Activated CD8-positive, alpha-beta memory T cell treated with anti-CD3 and anti-CD28 coated beads, Interleukin-2, amount 10 ng/mL, durations not matched to agents 7 days and 5 days (primary cell): ENCODE measurements at places on chromosomes 11 and 22. TPM values are rescaled to one million over a fixed set of nuclear protein-coding genes. Genes with fewer than 3 reads are reported as not detected.

AQP11 gene
- 0.82 TPM for total RNA-seq

C11orf87 gene
- not detected for total RNA-seq

MAP6 gene
- 0.70 TPM for total RNA-seq

GRCh38 chr11:85989746-85990145, 79.1 kb downstream of the PICALM start:
- no peak for DNase-seq

DNA sequence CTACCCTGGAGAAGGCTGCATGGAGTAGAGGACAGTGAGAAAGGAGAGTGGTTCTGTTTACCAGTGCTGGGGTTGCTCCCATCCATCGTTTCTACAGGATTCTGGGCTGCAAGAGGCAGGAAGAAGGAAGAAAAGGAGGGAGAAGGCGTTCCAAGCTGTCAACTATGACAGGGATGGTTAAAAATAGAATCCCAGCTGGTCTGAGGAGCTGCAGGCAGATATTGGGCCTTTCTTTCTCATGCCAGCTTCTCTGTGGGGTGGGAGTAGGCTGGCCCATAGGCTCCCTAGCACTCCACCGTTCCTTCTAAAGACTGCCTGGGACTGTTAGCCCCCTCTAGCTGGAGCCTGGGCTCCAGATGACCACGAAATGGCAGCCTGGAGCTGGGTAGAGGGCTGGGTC, 13.6 kb downstream of the CCKBR start:
- no peak for DNase-seq

- no peak for DNase-seq
These were observed 3.1 kb upstream of the IGF2 start for GRCh38 chr11:2142300-2142759.

MS4A12 gene
- total RNA-seq: not detected

DNA sequence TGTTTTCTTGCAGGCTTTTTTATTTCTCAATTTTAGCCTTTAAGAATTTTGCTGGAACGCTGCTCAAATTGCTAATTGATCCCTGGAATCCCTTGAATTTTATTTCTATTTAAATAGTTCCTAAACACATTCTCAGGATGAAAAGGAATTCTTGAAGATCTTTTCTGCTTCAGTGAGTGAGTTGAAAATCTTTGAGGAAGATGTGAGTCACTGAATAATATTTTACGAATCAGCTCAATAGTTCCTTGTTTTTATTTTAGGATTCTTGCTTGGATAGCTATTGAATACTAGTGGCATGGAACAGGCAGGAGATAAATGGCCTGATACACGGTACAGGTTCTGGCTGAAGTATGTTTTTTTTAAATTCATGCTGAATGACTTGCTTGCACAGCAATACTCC, 194.6 kb upstream of the CCDC90B start:
- DNase-seq: no peak

DNA sequence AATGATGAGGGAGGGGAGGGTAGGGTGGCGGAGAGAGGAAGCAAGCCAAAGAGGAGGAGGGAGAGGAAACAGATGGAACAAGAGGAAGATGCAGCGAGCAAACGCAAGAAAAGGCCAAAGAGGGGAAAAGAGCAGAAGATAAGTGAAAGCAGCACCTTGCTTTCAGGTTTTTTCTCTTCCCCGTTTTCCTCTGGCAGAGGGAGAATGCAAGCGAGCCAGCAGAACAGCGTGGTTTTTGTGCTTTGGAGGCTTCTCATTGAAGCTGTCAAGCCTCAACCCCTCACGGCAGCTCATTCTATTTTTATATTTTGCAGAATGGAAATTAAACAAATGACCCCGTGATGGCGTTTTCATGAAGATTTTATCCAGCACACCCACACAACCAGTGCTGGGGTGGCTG, 67.1 kb upstream of the GRAMD1B start:
- DNase-seq: no peak

DNA sequence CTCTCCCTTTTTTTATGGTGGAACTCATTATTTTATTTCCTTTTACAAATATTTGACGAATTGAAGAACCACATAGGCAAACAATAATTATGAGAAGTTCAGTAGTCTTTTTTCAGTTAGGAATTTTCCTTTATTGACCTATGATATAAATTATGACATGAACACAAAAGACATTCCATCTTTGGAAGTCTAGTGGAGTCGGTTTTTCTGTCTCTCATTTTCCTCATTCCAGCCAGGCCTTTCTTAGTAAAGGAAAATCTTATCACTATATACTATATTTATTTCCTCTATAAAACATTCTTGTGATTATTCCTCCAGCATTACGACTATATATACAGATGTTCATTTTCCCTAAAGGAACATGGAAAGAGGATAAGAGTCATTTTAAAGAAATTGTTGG, 1046.1 kb downstream of the DLG2 start:
- DNase-seq: no peak

RASGRP2 gene
- total RNA-seq: 123 TPM

SHISAL1 gene
- total RNA-seq: not detected
